Chondrocyte (in vitro differentiated cells): ENCODE measurements at places on chromosomes 3 and 15. TPM values are rescaled to one million over a fixed set of nuclear protein-coding genes. Genes with fewer than 3 reads are reported as not detected.

CASR gene
- not detected in 3 replicates for total RNA-seq

ABI3BP gene
- total RNA-seq, result 8.9 to 166 TPM (median 10.2 TPM) in 3 replicates

NPAP1 gene
- total RNA-seq, result not detected in 3 replicates

VILL gene
- 1.7 to 2.6 TPM (median 1.7 TPM) in 3 replicates for total RNA-seq

CLDN1 gene
- 7.3 to 13.8 TPM (median 13.1 TPM) in 3 replicates for total RNA-seq

PLA2G4D gene
- total RNA-seq, result not detected in 3 replicates

GRCh38 chr3:153746211-153746610, 375.0 kb upstream of the ARHGEF26 start:
- no peak for DNase-seq

DNA sequence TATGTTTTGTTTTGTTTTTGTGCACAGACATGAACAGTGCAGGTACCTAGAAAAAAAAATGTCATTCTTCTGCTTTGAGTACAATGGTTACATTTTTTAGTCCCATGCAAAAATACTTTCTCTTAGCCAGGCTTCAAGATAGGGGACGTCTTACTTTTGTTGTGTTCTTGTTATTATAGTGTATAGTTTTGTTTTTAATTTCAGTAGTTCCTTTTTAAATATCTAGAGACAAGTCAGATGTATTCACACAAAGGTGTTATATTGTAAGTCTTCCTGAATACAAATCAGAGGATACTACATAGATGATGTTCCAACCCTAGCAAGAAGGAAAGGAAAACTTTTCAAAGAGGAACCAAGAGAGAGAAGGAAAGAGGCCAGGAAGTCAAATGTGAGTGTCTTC, 28.8 kb upstream of the IGSF11 start:
- DNase-seq, result no peak

DNA sequence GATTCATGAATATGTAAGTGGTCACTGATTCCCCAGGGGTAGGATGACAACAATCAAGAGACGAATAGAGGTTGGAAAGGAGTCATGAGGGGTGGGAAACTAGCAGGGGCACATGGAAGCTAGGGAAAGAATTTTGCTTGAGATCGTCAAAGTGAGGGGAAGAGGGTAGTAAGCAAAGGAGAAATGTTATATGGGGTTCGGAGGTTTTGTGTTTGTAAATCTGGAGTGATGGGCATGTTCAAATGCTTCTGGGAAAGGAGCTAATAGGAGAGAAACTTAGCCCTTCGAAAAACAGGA, 7.9 kb downstream of the RPL14 start:
- DNase-seq, result no peak

DNA sequence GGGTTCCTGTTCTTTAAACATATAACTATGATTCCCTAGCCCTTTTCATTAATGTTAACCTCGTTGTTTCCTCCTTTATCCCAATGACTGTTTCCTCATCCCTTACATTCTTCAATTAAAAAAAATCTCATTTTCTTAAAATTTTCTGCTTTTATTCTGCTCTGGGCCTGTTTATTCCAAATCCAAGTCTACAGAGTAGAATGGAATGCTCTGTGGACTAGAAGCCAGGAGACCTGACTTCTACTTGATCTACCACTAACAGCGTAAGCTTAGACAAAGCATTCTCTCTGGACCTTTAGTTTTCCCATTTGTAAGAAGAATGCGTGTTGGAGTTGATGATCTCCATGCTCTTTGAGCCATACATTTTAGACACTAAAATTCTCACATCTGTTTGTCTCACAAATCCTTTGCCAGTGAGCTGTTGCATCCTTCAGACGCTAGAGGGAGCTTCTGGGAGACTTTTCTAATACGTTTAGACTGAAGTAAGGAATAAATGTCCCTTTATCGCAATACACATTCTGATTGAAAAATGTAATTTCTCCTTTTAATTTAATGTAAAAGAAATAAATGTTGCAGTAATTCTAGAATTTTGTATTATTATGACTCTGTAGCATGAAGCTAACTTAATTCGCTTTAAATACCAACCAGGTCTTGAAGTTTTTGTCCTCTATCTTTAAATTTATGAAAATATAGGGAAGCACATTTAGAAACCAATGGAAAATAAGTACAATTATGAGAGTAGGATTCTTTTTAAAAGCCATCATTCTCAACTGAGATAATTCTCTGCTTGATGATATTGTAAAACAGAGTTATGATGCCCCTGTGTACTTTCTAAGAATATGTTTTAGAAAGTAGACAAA, 21.7 kb upstream of the GMNC start:
- no peak for DNase-seq

DNA sequence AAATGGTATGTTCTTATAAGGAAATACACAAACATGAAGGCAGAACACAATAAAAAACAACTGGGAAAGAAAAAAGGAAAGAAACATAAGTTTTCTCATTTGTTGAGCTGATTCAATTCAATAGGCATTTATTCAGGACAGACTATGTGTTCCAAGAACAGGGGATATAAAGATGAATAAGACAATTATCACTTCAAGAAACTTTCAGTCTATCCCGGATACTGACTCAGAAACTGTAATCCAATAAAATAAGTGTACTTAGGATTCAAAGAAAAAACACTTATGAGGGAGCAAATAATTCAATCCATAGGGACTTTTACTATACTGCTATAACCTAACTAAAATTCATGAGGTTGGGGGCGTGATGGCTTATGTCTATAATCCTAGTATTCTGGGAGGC, 3.5 kb upstream of the POPDC2 start:
- no peak for DNase-seq

DNA sequence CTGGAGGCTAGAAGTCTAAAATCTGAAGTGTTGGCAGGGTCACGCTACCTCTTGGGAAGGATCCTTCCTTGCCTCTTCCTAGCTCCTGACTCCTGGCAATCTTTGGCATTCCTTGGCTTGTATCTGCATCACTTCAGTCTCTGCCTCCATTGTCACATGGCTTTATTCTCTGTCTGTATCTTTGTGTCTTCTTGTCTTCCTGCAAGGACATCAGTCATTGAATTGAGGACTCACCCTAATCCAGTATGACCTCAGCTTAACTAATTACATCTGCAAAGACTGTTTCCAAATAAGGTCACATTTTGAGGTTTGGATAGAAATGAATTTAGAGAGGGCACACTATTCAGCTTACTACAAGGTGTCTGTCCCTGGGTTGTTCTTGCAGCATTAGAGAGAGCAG, 31.1 kb upstream of the UTS2B start:
- no peak for DNase-seq
